ENCODE measurements at places on chromosomes 1 and 21.

GRCh38 chr1:28811766-28812668 is at the start of gene OPRD1:
Gene OPRD1 (plus strand): TSS chr1:28812170. CDS start chr1:28812384, 214 bp downstream.
- no peak for DNase-seq

DNA sequence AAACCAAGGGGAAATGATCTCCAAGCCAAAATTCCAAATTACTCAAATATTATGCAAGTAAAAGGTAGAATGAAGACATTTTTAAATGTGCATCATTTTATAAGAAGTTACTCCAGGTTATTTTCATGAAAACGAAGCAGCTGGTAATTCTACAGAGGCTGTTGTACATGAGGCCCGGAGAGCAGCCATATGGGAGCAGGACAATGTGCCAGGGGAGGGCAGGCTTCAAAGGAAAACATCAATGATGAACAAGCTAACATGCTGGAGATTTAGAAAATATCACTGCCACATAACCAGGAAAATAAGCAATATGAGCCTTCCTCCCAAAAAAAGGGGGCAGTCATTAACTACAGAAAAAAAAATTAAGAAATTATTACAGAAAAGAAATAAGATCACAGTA is 109.1 kb downstream of the TIAM1 start:
- no peak for DNase-seq

GRCh38 chr1:208157769-208158168 is 86.4 kb downstream of the PLXNA2 start:
- DNase-seq, result no peak

DNA sequence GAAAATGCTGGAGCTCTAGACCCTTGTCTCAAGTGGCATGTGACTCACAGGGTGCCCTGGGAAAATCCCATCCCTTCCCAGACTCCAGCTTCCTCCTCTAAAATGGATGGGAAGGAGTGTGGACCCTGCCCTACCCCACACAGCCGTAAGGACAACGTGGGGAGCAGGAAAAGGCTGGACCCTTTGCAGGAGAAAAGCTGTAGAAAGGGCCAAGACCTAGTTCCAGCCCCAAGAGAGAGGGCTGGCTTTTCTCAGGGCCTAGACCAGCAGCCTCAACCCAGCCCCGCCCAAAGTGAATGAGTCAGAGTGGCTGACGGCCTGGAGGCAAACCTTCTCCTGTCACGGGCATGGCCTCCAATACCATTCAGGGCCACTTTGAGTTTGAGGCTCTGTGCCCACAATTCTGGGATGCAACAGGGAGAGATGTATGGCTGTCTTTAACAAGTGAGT is 1.1 kb downstream of the LAMB3 start:
- DNase-seq, result no peak

DNA sequence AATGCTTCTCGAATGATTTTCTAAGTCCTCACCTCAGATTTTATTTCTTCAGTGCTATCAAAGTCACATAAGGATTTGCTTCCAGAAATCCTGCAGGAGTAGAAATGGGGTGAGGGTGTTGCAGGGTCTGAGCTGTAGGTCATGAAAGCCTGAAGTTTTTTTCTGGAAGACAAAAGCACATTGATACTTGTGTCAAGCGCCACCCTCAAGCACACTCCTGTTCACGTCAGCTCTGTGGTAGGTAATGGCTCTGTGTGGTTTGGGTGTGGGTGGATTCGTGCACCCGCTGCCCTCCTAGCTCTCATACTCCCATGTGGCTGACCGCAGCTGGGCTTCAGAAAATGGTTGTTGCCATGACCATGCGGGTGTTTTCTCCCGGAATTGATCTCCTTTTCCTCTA is 39.9 kb downstream of the AKNAD1 start:
- no peak for DNase-seq

- DNase-seq, result no peak
These were observed 108.1 kb upstream of the COG2 start for GRCh38 chr1:230534224-230534623.

DNA sequence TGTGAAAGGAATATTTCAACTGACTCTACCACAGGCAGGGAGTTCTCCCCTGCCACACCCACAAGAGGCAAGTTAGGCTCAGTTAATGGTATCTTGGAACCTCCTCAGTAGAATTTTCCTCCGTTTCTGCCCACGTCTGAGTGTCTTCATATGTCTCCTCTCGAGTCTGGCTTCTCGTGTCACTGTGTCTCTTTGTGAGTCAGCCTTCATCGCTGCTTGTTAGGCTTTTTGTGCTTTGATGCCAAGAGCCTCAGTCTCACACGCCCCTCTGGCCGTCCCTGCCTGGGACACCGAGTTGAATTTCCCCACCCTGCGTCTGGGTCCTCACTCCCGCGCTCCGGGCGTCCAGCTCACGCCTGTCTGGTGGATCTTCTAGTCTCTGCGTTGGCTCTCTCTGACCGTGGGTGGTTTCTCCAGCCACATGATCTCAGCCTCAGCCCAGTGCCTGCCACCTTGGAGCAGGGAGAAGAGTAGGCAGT is 125.7 kb upstream of the GADD45A start:
- no peak for DNase-seq

- DNase-seq, result no peak
These were observed 200.0 kb downstream of the MATN1 start for GRCh38 chr1:30523055-30524020.

- no peak for DNase-seq
These were observed 19.0 kb upstream of the L1TD1 start for GRCh38 chr1:62175568-62176179.

DNA sequence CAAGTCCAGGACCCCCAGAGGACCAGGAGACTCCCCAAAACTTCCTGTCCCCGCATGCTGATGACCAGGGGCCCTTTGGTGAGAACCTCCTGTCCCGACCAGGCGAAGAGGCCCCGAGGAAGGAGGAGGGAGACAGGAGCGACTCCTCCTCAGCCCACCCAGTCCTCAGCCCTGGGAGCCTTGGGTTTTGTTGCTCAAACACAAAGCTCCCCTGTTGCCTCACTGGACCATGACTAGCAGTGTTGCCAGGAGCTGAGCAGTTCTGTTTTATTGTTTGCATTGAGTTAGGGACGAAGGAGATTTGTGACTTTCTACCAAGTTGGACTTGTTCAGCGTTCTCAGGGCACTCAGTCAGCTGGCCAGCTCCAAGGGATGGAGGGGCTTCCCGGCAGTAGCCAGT is 10.0 kb downstream of the UMODL1 start:
- no peak for DNase-seq

DNA sequence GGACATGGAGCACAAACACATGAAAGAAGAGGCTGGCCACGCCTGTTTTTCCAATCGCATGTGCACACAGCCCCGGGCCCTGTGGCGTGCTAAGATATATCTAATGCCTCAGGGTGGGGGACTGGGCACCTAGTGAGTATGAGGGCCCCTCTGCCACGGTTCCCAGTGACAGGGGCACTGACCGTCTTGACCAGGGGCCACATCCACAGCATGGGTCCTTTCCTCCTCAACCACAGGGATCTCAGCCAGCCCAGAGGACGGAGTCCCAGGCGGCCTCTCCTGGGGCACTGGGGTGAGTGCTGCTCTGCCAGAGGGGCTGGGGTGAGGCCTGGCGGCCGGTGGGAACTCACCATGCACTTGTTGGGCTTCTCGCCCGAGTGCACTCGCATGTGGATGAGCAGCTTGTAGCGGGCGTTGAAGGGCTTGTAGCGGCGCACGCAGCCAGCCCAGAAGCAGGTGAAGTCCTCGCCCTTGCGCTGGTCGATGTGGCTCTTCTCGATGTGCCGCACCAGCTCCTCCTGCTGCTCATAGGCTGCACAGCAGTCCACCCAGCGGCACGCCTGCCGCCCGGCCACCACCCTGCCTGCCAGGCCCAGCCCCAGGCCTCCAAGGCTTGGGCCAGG is 134.7 kb downstream of the DMRTB1 start:
- DNase-seq, result no peak

GRCh38 chr1:196088541-196088940 is 519.7 kb downstream of the KCNT2 start:
- DNase-seq, result no peak

All from liver (tissue), 10 donors.